ENCODE measurements at places on chromosomes 2 and 18.

DNA sequence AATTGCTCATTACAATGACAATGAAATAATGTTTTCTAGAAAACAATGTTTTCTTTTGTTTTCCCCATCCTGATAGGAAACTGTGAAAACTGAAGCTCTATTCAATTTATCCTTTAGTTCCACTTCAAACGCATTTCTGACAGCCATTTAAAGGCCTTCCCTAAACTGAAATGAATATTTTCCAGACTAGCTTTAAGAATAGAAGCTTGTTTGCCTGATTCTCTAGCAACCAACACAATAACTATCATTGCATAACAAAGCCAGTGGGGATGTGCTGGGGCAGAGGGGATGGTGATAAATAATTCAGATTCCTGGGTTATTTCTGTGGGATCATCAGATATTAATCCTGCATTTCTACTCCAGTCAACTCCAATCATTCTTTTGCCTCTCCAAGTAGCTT is 427.1 kb downstream of the RND3 start:
- no peak for DNase-seq

DNA sequence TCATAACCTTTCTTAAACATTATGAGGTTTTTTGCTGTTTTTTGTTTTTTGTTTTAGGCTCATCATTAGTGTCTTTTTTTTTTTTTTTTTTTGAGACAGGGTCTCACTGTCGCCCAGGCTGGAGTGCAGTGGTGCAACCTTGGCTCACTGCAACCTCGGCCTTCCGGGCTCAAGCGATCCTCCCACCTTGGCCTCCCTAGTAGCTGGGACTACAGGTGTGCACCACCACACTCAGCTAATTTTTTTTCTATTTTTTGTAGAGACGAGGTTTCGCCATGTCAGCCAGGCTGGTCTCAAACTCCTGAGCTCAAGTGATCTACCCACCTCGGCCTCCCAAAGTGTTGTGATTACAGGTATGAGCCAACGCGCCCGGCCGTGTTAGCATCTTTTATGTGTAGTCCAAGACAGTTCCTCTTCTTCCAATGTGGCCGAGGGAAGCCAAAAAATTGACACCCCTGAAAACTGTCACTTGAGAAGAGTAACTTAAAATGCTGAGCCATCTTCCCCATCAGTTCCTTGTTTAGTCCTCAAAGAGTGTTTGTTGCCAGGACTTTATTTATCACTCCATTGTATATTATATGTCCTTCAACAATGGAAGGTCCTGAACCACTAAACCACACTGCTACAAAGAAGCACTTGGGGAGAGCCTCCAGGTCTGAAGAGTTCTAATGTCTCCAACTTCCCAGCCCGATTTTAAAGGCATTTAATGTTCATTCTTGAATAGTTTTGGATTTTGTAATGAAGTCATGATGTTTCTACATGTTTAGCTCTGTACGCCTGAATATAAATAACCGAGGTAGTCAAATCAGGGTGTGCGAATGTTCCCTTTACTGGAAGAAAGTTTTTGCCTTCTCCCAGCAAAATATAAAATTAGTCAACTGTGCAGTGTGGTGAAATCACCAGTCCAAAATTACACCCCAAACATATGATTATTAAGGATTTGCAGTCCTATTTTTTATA is 26.4 kb downstream of the ZNF516 start:
- DNase-seq, result no peak

GRCh38 chr18:57859314-57859713 is 56.2 kb upstream of the ATP8B1 start:
- DNase-seq, result no peak

- no peak for DNase-seq
Observed at GRCh38 chr18:62897153-62897552, 181.8 kb downstream of the PHLPP1 start.

GRCh38 chr2:130849896-130850787 is 13.4 kb downstream of the ARHGEF4 start:
- DNase-seq, result no peak

DNA sequence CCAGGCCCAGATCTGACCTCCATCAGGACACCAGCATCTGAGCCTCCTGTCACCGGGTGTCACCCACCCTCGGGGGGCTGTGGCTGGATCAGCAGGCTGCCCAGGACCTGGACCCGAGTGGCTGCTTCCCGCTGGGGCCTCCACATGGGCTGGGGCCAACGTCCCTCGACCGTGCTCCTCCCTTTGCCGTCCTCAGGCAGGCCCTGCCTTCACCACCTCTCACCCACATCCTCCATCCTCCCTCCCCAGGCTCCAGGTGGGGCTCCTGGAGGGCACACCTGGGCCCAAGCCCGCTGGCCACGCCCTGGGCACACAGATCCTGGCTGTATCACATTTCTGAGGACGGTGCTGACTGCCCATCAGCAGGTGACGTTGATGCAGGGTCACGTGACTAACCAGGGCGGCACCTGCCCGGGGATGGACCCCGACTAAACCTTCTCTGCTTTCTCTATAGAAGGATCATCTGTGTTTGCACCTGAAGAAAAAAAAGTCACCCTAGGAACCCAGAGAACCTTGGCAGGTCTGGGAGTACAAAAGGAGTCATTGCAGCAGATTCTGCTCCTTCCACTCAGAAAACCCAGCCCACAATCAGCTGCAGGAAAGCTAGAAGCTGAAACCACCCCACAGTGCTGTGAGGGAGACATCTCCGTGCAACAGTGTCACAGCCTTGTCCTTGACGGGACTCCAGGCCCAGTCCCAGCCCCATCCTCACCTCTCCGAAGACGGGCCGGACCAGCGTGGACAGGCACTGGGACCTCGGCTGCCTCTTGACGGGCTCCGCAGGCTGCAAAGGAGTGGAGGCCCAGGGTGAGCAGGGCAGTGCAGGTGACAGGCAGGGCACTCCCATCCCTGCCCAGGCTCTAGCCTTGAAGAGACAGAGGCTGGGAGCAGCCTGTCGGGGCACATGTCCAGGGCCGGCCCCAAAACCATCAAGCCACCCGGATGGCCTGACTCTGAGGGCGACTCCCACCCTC is 11.2 kb downstream of the STK25 start:
- DNase-seq, result no peak

- no peak for DNase-seq
Observed at GRCh38 chr18:41464278-41464677, 490.8 kb upstream of the PIK3C3 start.

- no peak for DNase-seq
Observed at GRCh38 chr2:169118060-169118459, 48.7 kb downstream of the DHRS9 start.

DNA sequence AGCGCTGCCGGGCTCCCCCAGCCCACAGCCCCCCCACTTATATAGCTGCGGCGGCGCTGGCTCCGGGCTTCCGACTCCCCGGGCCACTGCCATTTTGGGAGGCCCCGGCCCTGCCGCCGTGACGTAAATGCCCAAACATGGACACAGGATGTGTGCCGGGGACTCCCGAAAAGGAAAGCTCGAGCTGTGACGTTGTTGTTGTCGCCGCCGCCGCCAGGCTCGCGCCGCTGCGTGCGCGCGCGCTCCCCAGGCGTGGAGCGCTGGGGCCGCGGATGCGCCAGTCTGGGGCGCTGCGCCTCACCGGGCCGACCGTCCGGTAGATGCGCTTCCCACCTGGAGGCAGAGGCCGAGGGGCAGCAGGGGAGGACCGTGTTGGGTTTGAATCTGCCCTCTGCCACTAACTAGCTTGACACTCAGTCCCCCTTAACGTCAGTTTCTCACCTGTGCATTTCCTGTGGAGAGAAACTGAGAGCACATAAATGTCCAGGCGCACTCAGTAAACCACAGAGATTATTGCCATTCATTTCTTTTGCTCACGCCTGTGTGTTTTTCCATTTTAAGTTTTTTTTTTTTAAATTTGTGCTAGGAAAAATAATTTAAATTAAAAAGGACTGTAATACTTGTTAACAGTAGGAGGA is at the start of gene EGR4:
EGR4 (minus strand) TSS at position 15 of the 638 bp plus-strand sequence. CDS start 231 bp downstream, outside the sequence.
- DNase-seq, result peak; percentile 90

DNA sequence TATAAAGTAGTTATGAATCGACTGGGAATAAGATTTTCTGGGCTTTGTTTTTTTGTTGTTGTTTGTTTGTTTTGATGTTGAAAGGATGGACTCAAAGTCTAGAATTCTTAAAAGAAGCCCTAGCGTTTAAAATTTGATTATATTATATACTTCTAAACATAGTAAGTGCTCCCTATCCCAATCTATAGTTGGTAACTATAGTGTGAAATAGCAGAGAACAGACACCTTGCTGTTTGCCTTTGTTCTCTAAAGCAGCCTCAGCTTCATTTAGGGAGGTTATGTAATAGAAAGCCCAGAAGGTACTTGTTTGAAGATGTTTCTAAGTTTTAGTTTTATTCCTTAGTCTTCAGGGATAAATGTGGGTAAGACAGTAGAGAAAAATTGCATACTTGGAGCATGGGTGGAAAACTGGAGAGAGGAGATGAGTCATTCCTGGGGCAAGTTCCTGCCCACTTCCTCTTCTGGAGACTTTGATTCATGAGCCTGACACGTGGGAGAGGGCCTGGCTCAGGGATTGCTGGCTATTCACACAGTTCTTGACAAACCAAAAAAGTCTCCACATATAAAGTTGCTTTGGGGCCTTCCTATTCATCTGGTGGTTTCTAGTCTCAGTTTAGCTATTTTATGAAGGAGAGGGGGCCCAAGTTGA is 131.9 kb downstream of the MYO1B start:
- no peak for DNase-seq

- DNase-seq, result no peak
Observed at GRCh38 chr2:212156088-212156487, 382.5 kb downstream of the ERBB4 start.

DNA sequence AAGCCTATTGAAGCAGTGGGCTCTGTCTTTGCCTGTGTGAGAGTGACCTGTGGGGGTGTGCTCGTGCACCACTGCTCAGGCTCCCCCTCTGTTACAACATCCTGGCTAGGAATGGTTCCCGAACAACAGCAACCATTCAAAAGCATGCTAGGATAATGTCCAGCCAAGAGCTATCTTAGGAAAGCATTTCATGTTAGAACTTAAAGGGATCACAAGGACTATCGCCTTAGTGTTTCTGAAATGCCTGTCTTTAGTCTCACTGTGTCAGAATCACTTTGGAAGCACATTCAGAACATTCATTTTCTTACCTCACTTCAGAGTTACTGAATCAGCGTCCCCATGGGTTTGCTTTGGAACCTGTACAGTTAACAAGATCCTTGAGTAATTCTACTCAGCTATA is 134.9 kb upstream of the DSEL start:
- DNase-seq, result no peak

GRCh38 chr2:1740716-1741589 is 3.4 kb downstream of the PXDN start:
- DNase-seq, result no peak

GRCh38 chr2:169259402-169259801 is 102.9 kb downstream of the LRP2 start:
- DNase-seq, result no peak

DNA sequence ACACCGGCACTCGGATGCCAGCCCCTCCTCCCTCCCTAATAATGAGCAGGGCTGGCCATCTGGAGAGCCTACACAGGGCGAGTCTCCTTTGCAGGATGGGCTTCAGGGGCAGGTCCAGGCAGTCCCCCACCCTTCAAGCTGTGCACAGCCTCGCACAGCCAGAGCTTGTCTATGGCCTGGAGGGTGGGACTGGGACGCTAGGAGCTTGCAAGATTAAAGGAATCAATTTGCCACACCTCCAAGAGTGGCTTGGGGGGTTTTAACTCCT is 43.9 kb upstream of the OTOF start:
- no peak for DNase-seq

GRCh38 chr2:151336863-151337371 is 20.5 kb upstream of the TNFAIP6 start:
- DNase-seq, result no peak

DNA sequence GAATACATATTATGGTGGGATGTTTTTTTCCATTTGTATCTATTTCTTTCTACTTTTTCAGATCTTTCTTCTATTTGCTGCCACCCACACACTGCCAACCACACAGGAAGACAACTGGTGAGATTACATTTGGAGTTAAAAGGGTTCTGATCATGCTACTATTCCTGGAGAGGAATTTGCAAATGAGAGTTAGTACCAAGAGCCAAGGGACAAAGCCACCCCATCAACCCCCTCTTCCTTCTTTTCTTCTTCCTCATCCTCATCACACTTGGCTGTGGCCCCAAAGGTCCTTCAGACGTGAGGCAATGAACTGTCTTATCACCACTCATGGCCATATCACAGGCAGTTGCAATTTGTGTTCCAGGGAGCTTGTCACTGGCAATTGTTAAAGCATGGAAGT is 215.6 kb upstream of the SLC14A2 start:
- no peak for DNase-seq

DNA sequence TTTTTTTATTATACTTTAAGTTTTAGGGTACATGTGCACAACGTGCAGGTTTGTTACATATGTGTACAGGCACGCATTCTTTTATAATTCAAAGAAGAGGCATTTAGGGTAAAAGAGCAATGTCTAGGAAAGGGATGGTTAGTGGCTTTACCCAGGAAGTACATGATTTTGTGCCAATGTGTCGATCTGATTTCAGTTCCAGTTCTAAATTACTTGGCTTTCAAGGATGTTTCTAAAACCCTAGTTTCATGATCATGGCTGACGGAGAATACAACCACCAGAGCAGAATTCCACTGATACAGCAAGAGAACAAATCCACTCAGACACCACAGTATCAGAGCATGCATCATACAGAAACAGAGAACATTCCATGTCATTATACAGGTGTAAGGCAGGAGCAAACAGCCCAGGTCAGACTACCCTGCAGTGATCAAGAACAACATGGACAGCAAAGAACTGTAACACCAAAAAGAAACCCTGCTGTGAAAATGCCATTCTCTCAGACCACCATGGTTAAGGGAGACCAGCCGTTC is 116.7 kb upstream of the STK17B start:
- no peak for DNase-seq

- no peak for DNase-seq
Observed at GRCh38 chr2:54206596-54206995, 49.4 kb downstream of the TSPYL6 start.

DNA sequence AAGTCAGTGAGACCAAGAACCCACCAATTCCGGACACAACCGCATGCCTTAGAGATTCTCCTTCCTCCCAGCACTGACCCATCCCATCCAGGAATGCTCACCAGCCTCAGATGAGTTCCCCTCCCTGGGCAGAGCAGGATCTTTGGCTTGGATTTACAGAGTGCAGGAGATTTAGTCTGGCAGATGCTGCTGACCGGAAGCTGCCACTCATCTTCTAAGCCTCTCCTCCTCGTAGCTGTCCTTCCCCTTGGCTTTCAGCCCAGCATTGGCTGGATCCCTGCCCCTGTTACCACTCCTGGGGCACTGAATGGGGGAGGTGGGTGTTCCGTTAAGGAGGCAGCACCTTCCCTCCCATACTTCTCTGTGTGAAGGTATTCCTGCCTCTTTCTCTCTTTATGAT is 53.2 kb downstream of the VWA3B start:
- no peak for DNase-seq

- peak; percentile 13 for DNase-seq
Observed at GRCh38 chr2:69985688-69986087, 24.3 kb upstream of the ASPRV1 start.

Measured in CD4-positive, alpha-beta T cell treated with Interleukin-2 at 100 ng/mL for 4 hours (primary cell).